Activated CD4-positive, alpha-beta T cell treated with anti-CD3 and anti-CD28 coated beads for 1 hour (primary cell): ENCODE measurements at places on chromosomes 11 and 22.
A peak's percentile ranks its signal among the peaks of the same experiment; 100 is the strongest.

DNA sequence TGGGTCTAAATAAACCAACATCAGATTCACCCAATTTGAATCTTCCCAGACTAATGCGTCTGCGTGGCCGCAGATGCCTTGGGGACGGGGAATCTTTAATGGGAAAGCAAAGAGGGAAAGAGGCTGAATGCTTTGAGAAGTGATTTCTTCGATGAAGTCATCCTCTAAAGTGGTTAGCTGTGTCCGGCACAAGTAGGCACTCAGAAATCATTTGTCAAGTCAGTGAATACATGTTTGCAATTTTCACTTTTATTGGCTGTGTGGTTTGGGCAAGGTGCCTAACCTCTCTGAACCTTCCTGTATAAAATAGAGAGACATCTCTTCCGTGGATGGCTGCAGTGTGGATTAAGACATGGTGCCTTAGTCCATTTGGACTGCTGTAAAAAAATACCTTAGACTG is 19.7 kb upstream of the IFT27 start:
- DNase-seq = no peak

GRCh38 chr11:1502954-1503707 is 16.6 kb upstream of the MOB2 start:
- DNase-seq = no peak

GRCh38 chr22:28351476-28351875 is 328.2 kb downstream of the TTC28 start:
- DNase-seq = no peak

GRCh38 chr22:29621761-29622526 is 18.5 kb downstream of the NF2 start:
- no peak for DNase-seq

- DNase-seq = no peak
These were observed 507.6 kb downstream of the INSC start for GRCh38 chr11:15622231-15622890.

DNA sequence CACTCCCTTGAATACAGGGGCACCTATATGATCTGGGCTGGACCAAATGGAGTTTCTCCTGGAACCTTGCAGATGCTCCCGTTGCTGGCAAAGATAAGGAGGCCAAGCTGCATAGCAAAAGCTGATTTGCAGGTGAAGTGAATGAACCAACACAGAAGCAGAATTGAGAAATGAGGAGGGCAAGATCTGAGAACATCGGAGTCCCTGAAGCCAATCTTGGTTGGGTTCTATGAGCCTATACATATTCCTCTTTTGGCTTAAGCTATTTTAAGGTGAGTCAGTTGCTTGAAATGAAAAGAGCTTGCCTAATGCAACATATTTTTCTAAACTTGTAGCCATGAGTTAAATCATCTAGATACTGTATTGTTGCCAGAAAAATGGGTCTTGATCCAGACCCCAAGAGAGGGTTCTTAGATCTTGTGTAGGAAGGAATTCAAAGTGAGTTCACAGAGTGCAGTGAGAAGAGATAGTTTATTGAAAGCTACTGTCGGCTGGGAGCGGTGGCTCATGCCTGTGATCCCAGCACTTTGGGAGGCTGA is 23.5 kb downstream of the WEE1 start:
- DNase-seq = no peak

- DNase-seq = no peak
These were observed 177.4 kb downstream of the SBF2 start for GRCh38 chr11:10116588-10116987.

GRCh38 chr11:67306769-67307544 is 3.6 kb downstream of the SSH3 start:
- DNase-seq = no peak

DNA sequence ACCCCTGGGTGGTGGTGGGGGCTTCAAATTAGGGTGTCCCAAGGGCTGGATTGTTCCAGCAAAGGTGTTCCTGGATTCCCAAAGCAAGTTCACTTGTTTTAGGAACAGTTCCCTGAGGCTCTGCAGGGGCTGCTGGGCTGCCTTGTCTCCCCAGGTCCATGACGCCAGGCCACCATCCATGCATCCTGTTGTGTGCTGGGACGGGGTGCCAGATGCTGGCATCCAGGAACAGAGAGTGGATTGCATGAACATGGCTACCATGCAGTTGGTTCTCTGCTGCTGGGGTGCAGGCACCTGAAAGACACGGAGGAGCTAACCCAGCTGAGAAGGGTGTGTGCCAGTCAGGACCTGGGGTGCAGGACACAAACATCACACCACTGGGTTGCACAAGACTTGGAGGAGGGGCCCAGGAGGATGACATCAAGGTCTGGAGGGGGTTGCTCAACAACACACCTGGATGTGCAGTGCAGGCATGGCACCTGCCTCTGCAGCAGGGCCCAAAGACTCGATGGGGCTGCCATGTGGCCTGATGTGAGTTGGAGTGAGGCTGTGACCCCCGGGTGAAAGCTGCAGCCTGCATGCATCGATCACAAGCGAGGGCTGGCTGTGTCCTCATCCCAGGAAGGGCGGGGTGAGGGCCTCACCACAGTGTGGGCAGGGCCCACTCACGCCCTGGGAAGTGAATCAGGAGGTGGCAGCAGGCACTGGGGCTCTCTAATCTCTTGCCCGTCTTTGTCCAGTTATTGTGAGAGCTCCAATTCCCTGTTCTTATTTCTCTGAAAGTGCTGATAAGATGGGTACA is 74.0 kb upstream of the CLDN5 start:
- DNase-seq = no peak

DNA sequence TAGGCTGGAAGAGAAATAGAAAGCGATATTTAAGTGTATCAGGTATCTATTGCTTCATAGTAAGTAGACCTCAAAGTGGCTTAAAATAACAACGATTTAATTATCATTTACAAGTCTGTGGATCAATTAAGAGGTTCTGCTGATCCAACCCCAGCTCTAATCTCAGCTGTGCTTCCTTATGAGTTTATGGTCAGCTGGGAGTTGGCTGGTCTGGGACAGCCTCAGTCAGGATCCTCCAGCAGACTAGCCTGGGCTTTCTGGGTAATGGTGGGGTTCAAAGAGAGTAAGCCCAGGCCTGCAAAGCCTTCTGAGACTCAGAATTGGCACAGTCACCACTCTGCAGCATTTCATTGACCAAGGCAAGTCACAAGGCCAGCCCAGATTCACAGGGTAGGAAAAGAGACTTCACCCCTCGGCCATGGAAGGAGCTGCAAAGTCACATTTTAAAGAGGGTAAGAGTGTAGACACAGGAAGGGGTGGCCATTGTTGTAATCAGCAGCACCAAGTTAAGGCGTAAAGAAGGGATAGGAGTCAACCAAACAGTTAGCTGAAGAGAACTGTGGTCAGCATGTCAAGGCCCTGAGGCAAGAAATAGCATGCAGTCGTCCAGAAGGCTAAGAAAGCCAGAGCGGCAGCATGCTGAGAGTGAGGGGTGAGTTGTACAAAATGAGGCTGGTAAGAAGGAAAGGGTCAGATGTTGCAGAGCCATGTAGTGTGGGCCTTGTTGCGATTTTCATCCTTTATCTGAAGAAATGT is 168.2 kb downstream of the ETS1 start:
- DNase-seq = no peak

GRCh38 chr11:41988951-41989572 is 529.6 kb upstream of the LRRC4C start:
- no peak for DNase-seq

- no peak for DNase-seq
These were observed 33.0 kb downstream of the SERGEF start for GRCh38 chr11:17979770-17980371.

GRCh38 chr11:94325681-94326080 is 21.3 kb downstream of the IZUMO1R start:
- DNase-seq = no peak

GRCh38 chr11:126415128-126415527 is 59.6 kb downstream of the ST3GAL4 start:
- DNase-seq = no peak

GRCh38 chr11:69365558-69365957 is 71.6 kb downstream of the MYEOV start:
- no peak for DNase-seq

DNA sequence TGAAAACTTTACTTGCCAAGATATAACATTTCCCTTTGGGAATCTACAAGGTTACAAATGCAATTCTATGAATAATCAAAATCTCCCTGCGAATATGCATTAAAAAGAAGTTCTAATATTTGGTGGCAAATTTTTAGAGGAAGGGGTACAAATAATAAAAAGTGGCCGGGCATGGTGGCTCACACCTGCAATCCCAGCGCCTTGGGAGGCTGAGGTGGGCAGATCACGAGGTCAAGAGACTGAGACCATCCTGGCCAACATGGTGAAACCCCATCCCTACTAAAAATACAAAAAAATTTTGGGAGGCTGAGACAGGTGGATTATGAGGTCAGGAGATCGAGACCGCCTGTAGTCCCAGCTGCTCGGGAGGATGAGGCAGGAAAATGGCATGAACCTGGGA is 47.0 kb downstream of the ZNF280B start:
- DNase-seq = no peak

GRCh38 chr11:75858613-75859012 is 43.6 kb downstream of the UVRAG start:
- DNase-seq = no peak

DNA sequence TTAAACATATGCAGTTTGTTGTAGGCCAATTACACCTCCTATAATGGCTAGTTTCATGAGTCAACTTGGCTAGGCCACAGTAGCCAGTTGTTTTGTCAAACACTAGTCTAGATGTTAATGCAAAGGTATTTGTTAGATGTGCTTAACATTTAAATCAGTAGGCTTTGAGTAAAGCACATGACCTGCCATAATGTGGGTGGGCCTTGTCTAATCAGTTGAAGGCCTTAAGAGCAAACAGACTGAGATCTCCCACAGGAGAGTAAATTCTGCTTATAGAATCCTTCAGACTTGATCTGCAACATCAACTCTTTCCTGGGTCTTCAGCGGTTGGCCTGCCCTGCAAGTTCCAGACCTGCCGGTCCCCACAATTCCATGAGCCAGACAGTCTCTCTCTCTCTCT is 1345.9 kb downstream of the BRD1 start:
- no peak for DNase-seq

- DNase-seq = peak; percentile 76
These were observed 19.3 kb downstream of the RRP7A start for GRCh38 chr22:42500161-42500835.

DNA sequence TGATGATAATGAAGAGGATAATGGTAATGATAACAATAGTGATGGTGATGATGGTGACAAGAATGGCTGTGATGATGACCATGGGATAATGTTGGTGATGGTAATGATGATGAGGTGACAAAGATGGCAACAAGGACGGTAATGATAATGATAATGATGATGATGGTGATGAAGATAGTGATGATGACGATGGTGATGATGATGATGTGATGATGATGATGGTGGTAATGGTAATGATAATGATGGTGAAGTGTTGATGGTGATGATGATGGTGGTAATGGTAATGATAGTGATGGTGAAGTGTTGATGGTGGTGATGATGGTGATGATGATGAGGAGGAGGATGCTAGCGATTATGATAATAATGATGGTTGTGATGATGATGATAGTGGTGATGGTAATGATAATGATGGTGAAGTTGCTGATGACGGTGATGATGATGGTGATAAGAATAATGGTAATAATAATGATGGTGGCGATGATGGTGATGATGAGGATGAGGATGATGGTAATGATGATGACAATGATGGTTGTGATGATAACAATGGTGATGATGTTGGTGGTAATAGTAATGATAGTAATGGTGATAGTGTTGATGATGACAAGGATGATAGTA is 54.7 kb upstream of the OPCML start:
- no peak for DNase-seq

- peak; percentile 50 for DNase-seq
These were observed 56.9 kb downstream of the PACS1 start for GRCh38 chr11:66126808-66127555.

DNA sequence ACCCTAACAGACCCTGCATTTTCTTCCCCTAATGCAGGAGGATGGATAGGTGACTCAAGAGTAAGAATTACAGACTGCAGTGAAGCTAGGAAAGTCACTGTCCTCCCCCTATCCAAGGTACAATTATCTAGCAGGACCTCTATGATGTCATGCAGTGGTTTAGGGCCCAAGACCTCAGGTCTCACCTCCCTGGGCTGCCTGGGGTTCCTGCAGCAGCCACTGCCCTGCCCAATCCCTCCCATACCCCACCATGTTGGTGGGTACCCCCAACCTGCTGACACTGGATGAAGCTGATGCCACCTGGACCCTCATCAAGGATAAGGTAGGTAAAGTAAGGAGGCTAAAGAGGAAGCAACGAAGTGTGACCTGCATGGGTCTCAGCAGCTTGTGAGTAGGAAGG is at the start of gene C11orf42:
TSS of gene C11orf42 (plus strand) at position 192 of the 400 bp plus-strand sequence. CDS start at position 251, 59 bp downstream.
- no peak for DNase-seq

DNA sequence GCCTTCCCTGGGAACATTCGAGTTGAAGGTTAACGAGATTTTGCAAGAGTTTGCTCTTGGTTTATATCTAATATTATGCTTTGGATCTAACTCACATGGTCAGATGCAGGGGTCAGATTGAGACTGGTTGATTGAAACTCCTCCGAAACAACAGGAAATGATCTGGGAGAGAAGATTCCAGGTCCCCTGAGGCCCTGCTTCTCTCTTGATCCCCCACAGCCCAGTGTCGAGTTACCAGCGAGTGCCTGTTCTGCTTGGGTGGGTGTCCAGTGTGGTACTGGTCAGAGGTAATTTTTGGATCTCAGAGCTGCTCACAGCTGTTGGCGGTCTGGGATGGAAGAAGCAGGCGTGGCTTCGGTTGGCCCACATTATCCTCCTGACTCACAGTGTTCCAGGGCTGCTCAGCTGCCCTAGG is 9.2 kb downstream of the FBLN1 start:
- no peak for DNase-seq

- no peak for DNase-seq
These were observed 11.0 kb upstream of the PTPRJ start for GRCh38 chr11:47969401-47969800.

- DNase-seq = no peak
These were observed 113.4 kb upstream of the CRYBB3 start for GRCh38 chr22:25085930-25086901.

DNA sequence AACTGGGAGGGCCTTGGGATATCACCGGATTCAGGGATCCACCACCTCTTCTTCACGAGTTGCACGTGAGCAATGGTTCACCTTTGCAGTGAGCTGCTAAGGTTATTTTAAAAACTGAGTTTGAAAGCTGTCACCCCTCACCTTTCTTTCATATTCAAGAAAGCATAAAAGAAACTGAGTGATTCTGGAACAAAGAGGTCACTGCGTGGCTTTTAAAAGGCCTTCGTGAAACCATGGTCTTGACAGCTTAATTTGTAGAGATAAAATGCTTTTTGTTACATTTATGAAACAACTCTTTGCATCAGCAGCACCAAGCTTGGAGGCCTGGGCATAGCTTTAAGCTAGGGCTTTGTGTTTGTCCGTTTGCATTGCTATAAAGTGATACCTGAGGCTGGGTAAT is 101.4 kb upstream of the NECTIN1 start:
- no peak for DNase-seq

- DNase-seq = no peak
These were observed 6.4 kb upstream of the IFITM3 start for GRCh38 chr11:326842-327580.
